Stimulated activated CD4-positive, alpha-beta T cell treated with anti-CD3 and anti-CD28 coated beads, Interleukin-1b, Interleukin-23, amount 100 ng/mL, for 1 hour (primary cell): ENCODE measurements at places on chromosomes 16 and 17.

DNA sequence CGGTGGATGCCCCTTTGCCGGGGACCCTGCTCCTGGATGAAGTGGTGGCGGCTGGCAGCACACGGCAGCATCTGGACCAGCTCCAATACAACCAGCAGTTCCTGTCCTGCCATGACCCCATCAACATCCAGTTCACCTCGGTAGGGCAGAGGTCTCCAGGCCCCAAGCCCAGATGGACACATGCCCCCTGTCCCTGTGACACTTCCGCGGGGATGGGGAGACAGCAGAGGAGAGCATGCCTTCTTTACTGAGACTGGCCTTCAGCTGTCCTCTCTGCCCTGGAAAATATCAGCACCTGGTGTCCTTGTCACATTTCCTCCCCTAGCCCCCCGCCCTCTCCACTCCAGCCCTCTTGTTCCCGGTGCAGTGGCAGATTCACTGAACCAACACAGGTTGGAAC lies 6.2 kb downstream of the CHAD start:
- DNase-seq: no peak

DNA sequence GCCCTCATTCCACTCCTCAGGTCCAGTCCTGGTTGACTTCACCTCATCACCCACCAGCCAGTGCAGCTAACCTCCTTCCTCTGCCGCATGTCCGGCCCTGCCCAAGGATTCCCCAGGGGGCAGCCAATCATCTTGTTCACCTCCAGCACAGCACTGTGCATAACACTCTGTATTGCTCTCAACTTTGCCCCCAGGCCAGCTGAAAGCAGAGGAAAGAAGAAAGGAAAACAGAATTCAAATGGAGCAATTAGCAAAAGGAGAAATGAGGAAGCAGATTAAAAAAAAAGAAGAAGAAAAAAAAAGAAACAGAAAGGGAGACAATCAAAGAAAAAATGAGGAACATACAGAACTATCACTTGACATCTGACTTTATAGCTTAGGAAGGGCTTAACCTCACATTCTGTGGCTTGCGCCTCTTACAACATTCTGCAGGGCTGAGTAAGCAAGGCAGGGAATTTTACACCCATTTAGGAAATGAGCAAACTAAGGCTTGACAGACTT lies 26.1 kb downstream of the GAS7 start:
- no peak for DNase-seq

GRCh38 chr16:2585651-2586081 lies 47.8 kb downstream of the PDPK1 start:
- no peak for DNase-seq

GRCh38 chr17:47884905-47885730 lies 10.9 kb upstream of the SP2 start:
- no peak for DNase-seq

GRCh38 chr16:54052271-54052670 lies 234.3 kb downstream of the IRX3 start:
- DNase-seq: no peak

- no peak for DNase-seq
These were observed 7.4 kb downstream of the LRRC75A start for GRCh38 chr17:16484445-16485175.

DNA sequence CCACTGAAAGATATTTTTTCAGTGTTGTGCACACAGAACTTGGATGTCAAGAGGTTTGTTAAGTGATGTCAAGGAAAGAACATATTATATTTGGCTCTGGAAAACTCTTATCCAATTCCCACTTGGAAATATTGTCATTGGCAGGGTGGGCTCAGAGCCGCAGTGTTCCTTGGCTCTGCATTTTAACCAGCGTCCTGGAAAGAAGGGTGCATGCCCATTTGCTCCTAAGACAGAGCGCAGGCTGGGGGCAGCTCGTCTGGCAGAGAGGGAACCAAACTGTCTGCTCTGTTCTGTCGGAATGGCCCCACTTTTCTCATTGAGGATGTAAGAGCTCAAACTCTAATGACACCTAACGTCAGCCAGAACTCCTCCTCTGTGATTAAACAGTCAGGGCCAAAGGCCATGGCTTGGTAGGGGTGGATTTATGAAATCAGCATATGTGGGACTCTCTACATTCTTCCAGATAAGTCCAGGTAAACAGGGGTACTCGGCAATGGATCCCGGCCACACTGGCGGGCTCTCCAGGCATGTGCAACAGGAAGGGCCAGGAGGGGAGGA lies 18.0 kb downstream of the SLC47A1 start:
- DNase-seq: no peak

DNA sequence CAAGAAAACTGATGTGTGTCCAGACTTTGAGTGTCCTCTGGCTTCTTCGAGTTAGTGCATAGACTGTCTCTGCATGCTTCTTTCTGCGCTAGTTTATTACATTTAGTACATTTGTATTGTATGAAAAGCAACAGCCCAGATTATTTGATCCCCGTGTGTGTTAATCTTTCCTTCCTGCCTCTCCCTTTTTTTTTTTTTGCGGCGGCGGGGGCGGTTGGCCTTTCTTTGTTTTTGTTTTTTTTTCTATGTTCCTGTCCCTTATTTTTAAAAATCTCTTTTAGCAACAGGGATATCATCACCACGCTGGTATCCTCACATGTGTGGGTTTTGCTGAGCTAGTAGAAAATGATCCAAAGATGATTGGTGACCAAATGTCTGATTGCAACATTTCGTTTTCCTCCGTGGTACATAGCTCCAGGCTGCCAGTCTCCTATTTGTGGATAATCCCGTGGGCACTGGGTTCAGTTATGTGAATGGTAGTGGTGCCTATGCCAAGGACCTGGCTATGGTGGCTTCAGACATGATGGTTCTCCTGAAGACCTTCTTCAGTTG lies 9.4 kb downstream of the SCPEP1 start:
- no peak for DNase-seq

GRCh38 chr16:22638393-22639206 lies 127.9 kb downstream of the NPIPB5 start:
- DNase-seq: no peak

DNA sequence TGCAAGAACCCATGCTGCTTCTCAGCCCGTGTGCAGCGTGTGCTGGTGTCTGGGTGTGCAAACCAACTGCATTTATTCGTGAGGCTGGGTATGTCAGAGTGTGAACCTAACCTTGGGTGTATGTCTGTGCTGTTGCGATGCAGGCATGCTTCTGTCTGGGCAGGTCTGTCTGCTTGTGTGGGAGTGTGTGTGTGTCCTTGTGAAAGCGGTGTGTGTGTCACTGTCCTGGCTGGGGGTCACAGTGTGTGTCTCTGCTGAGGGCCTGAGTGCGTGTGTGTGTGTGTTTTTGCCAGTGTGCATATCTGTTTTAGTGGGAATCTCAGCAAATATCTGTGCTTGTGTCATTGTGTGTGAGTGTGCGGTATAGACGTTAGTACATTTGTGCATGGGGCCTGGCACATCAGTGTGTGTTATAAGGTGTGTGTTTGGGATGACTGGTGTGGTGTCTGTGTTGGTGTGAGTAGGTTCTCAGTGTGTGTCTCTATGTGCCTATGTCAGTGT lies 121.8 kb downstream of the CYLD start:
- no peak for DNase-seq

DNA sequence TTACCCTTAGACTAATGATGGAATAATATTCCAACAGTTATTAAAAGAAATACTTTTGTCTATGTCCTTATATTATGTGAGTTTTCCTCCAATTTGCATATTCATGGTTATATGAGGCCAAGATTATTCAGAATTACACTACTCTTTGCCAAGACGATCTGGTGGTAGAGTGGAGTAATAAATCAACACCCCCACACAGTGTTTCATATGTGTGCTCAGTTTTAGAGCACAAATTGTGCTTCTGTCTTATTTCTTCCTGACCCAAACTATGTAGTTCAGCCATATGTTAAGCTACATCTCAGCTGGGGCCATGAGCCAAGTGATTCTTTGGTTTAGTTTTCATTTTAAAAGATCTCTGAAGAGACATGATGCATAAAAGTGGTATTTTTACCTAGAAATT lies 26.9 kb upstream of the PPM1E start:
- no peak for DNase-seq

DNA sequence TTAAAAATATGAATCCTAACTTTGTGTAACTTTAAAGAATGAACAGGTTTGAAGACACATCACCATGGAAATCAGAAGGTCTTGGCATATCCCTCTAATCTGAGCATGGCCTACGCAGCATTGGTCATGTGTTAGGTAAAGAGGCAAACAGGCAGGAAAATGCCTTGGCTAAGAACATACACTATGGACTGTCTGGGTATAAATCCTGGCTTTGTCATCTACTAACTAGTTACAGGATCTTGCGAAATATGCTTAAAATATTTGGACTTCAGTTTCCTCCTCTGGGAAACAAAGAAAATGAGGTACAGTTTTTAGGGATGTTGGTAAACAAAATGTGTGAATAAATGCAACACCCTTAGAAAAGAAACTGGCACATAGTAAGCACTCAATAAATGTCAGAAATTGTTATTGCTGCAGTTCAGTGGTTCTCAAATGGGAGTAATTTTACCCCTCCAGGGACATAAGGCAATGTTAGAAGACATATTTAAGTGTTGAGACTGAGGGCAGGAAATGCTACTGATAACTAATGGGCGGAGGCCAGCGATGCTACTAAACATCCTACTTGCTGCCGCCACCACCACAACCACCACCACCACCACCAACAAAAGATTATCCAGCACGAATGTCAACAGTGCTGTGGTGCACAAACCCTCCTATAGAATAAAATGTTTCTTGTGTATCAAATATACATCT lies 770.8 kb upstream of the SOX9 start:
- no peak for DNase-seq

GRCh38 chr17:28777178-28777577 lies 33.4 kb downstream of the TRAF4 start:
- DNase-seq: no peak

GRCh38 chr17:28807925-28808634 lies 34.5 kb downstream of the FAM222B start:
- DNase-seq: no peak

DNA sequence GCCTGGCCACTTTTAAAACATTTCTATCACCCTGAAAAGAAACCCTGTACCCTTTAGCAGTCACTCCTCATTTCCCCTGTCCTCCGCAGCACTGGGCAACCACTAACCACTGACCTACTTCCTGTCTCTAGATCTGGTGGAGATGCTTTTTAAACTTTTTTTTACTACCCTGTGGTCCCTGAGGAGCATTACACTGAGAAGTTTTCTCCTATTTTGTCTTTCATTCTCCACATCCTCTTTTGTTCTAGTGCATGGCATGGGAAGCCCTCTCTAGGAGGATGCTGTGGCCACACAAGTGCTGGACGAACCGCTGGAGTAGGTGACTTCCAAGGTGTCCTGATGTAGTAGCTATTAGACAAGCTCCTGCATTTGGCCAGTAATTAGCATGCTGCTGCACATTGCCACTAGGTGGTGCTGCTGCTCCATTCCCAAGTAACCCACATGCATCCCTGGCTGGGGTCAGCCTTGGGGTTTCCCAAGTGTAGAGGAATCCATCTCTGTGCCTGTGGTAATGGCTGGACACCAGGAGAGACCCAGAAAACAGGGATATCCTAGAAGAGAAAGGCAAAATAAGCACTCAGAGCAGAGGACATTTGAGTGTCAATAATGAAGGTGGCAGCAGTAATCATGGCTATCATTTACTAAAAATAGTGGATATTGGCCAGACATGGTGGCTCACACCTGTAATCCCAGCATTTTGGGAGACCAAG lies 143.8 kb upstream of the CRHR1 start:
- DNase-seq: peak; percentile 32

GRCh38 chr16:27498916-27499658 lies 50.6 kb downstream of the GTF3C1 start:
- DNase-seq: no peak

- DNase-seq: no peak
These were observed 71.5 kb downstream of the SCNN1B start for GRCh38 chr16:23373436-23374219.

- no peak for DNase-seq
These were observed 16.5 kb upstream of the ZC3H18 start for GRCh38 chr16:88553739-88554138.

DNA sequence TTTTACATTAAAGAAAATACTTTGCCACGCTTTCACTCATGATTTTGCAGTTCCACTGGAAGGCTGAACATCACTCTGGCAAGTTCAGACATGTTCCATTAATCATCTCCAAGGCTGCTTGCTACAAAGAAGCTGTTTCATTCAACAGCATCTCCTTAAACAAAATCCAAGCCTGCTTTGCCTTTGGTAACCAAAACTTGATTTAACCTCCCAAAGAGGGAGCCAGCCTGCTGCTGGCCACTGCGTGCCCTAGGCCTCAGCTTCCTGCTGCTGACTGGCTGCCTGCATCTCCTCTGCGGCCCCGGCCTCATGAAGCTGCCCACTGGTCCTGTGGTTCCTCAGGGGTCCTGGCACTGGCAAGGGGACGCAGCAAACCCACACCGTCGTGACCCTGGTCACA lies 31.8 kb downstream of the ANKRD11 start:
- no peak for DNase-seq

DNA sequence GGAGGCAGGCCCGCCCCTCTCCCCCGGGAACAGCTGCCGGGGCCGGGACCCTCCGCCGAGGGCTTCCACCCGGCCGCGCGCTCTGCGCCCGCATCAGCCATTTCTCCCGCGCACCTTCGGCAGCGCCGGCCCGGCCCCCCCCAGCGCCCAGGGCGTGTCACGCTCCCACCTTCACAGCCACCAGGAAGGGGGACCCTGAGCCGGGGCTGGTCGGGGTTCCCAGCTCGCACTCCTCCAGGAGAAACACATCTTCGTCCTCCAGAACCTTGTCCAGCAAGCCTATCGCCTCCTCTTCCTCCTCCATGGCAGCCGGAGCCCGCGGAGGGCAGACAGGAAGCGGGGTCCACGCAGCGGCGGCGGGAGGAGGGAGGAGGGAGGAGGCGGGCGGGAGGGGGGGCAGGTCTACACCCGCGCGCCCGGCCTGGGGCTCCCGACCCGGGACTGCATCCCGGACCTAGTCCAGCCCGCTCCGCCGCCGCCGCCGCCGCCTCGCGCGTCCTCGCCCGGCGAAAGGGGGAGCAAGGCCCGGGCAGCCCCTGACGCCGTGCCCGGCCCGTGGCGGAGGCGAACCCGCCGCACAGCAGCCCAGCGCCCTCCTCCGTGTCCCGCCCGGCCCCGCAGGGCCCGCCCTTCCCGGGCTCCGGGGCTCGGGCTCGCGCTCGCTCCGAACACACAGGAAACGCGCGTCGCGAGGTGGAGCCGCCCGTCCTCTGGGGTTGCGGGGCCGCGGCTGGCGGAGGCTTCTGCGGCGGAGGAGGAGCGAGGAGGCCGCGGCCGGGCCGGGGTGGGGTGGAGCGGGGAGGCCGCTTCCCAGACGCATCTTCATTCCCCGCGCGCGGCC lies 70.8 kb downstream of the ABR start:
- DNase-seq: peak; percentile 26

- DNase-seq: no peak
These were observed 2.3 kb upstream of the CBX4 start for GRCh38 chr17:79841369-79842135.
